ENCODE measurements at places on chromosomes 2 and 18.

GRCh38 chr2:204849892-204850291, 304.6 kb downstream of the PARD3B start:
- peak; percentile 17 for DNase-seq

- DNase-seq = no peak
These were observed 202.1 kb downstream of the RNF144A start for GRCh38 chr2:7119132-7119835.

GRCh38 chr18:63438181-63438580, 15.9 kb upstream of the VPS4B start:
- DNase-seq = no peak

GRCh38 chr2:16656784-16657391, 8.7 kb downstream of the CYRIA start:
- no peak for DNase-seq

DNA sequence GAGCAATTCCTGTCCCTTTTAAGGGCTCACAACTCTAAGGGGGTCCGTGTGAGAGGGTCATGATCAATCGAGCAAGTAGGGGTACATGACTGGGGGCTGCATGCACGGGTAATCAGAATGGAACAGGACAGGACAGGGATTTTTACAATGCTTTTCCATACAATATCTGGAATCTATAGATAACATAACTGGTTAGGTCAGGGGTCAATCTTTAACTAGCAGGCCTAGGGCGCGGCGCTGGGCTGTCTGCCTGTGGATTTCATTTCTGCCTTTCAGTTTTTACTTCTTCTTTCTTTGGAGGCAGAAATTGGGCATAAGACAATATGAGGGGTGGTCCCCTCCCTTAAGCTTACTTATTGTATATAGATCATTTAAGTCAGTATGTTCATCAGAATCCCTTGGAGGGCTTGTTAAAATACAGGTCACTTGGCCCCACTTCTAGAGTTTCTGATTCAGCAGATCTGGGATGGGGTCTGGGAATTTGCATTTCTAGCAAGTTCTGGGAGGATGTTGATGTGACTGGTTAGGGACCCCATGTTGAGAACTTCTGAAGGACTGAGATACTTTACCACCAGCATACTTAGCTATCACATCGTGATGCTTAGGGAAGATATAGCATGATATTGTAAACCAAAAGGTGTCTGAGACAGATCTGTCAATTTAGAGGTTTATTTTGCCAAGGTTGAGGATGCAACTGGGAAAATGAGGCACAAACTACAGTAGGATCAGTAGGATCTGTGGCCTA, 2.8 kb upstream of the INPP4A start:
- no peak for DNase-seq

- DNase-seq = no peak
These were observed 17.5 kb downstream of the NOSTRIN start for GRCh38 chr2:168819829-168820489.

- no peak for DNase-seq
These were observed 73.8 kb upstream of the NEUROD1 start for GRCh38 chr2:181754105-181754504.

DNA sequence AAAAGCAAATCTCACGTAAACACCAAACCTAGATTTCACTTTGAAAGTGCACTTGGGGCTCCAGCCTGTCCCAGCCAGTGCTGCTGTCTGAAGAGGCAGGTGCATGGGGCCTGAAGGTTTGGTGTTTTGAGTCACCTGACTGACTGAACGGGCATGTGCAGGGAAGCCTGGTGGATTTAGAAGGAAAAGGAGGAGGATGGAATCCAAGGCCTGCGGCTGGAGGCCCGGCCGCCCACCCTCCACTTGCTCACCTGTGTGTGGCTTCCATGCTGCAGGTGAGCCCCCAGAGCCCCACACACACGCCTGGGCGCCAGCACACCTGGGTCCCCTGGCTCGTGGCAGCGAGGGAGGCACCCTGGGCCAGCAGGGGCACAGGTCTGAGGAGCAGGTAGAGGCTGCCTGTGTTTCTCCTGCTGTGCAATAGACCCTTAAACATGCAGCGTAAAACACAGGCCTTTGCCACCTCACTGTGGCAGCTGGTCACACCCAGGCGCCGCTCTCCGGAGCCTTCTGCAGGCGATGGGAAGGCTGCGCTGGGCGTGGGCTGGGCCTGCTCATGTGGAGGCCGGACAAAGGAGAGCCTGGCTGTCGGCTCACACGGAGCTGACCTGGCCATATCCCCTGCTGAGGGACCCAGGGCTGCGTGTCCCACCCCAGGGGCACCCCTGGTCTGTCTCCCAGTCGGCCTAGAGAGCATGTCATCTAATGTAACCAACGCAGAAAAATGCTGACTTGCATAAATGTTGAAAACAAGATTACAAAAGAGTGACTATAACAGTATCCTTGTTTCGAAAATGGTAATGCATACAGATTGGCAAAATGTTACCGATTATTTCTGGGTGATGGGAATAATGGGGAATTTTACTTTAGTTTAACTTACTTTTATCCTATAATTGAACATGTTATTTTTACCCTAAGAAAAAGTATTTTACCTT, 71.3 kb downstream of the TMEM18 start:
- no peak for DNase-seq

DNA sequence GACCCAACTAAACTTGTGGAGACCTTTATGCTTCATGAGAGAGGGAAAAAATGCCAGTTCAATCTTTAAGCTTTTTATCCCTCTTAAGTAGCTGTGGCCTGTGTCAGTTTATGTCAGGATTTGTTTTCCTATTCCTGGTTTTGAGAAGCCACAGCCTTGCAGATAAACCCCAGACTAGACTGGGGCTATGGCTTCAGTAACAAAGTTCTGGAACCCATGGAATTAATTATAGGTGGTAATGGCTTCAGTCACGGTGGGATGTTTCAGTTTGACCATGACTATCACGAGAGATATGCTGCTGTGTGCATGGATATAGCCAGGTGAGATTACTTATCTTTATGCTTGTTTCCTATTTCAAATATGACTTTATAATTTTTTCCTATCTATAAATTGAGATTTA, 134.8 kb downstream of the RAPGEF4 start:
- DNase-seq = no peak

DNA sequence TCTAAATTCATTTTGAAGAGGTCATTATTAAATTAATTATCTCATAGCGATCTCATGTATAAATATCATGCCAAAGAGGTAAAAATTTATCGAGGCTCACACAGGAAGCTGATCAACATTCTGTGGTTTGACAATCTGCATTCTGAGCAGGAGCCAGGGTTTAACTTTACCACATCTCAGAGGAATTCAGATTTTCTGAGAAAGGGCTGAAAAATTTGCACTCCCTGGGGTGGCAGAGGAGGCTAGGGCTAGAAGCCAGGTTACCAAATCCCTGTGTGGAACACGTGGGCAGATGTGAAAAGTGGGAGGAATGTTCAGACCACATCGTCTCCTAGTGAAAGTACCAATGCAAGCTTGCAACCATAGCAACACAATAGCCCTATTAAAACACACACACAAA, 63.5 kb upstream of the CTLA4 start:
- DNase-seq = no peak

DNA sequence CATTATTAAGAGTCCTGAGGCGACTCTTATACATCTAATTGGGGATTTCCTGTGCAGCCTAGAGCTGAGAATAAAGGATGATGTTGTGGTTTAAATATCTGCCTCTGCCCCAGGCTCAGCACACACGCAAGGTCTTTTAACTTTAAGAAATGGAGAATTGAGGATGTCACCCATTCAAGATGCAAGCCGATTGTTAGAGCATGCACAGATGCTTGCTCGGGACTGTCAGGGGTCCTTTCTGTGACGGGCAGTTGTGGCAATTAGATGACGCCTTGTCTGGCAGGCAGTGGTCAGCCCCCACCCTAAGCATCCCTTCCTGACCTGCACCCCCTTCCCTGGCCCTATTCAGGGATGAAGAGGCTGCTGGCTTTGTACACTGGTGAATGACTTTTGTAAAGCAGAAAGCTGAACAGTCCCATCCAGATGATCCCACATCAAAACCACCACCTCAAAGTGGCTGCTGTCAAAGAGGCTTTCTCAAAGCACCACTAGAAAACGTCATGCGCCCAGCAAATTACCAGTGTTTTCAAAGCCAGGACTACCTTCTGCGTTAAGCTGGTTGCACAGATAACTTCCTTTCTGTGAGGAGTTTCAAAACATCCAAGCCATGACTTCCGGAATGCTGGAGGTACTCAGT, 23.7 kb downstream of the FAM178B start:
- no peak for DNase-seq

- no peak for DNase-seq
These were observed 631.8 kb upstream of the ID2 start for GRCh38 chr2:8049851-8050571.

DNA sequence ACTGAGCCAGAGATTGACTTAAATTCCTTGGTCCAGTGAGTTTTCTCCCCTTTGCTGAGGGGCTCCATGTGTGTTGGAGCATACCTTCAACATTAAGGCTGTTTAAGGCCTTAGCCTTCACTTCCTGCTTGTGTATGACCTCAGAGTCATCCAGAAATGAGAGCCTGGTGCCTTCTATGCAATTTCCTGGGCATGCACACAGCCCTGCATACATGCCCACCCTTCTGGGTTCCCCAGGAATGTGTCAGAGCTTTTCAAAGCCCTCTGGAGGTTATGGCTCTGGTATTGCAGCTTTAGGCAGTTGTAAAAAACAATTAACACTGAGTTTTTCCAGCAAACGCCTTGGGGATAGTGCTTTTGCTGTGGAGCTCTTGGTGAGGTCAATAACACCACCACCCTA, 16.7 kb downstream of the IL1R1 start:
- DNase-seq = no peak

- no peak for DNase-seq
These were observed 13.0 kb upstream of the SLC9A2 start for GRCh38 chr2:102606353-102606752.

GRCh38 chr18:62437235-62438017, 85.4 kb upstream of the ZCCHC2 start:
- DNase-seq = no peak

DNA sequence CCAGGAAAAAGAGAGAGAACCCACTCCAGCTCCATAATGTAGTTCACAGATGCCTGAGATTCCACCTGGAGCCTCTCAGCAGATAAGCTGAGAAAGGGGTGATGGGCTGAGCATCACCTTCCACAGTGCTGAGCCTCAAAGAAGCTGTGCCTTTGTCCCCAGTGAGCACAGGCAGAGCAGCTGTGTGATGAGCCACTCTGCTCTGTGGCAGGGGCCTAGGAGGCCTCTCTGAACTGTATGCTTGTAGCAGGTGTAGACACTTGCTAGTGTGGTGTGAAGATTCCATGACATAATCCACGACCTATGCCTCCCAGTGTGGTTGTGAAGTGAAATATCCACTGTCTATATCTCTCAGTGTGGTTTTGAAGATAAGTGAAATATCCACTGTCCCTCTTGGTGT, 70.4 kb upstream of the MGAT4A start:
- DNase-seq = no peak

GRCh38 chr2:64341461-64341860, 112.5 kb upstream of the LGALSL start:
- DNase-seq = no peak

- no peak for DNase-seq
These were observed 256.0 kb downstream of the BCL11A start for GRCh38 chr2:60297296-60298005.

GRCh38 chr2:26008851-26009566, 24.9 kb upstream of the RAB10 start:
- DNase-seq = no peak

GRCh38 chr2:207244971-207245925, 79.5 kb upstream of the KLF7 start:
- DNase-seq = no peak

DNA sequence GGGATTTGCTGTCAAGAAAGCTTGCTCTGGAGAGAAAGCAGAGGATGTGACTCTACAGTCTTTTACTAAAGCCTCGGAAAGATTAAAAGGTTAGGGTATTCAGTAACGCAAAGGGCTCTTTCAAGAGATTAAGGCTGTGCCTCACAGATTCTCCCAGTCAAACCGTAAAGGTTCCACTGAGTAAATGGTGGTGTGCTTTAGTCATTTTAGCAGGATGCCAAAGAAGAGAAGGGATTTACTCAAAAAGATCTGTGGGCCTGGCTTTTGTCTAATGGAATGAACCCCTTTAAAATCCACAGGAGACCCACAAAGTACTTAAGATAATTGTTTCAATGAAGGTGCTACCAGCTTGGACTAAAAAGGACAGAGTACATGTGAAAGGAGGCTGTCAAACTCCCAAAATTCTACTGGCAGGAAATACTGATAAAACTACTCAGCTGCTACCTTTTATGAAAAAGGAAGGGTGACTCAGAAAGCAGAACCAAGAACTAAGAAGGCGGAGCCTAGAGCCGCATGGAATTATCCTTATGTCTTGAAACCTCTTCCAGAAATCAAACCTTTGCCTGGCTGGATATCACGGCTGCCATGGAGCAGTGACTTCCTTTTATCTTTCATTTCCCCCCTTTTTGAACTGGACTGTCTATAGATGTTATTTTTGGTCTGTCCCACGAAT, 670.2 kb upstream of the ZEB2 start:
- no peak for DNase-seq

- DNase-seq = no peak
These were observed 15.9 kb upstream of the TPO start for GRCh38 chr2:1397350-1397749.

DNA sequence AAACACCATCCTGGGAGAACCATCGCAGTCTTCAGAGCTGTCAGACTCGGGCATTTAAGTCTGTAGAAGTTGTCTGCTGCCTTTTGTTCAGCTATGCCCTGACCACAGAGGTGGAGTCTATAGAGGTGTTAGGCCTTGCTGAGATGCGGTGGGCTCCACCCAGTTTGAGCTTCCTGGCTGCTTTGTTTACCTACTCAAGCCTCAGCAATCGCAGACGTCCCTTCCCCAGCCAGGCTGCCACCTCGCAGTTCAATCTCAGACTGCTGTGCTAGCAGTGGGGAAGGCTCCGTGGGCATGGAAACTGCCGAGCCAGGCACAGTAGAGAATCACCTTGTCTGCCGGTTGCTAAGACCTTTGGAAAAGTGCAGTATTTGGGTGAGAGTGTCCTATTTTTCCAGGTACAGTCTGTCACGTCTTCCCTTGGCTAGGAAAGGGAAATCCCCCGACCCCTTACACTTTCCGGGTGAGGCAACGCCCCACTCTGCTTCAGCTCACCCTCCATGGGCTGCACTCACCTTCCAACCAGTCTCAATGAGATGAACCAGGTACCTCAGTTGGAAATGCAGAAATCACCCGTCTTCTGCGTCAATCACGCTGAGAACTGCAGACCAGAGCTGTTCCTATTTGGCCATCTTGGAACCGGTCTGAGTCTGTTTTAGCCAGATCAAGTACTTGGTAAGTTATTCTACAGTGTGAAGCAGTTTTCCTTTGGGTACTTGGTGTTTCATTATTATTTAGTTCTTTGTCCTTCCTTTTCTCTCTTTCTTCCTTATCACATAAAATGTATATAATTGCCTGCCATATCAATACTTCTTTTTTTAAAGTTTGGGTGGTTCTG, 71.5 kb downstream of the CDC42EP3 start:
- DNase-seq = no peak

DNA sequence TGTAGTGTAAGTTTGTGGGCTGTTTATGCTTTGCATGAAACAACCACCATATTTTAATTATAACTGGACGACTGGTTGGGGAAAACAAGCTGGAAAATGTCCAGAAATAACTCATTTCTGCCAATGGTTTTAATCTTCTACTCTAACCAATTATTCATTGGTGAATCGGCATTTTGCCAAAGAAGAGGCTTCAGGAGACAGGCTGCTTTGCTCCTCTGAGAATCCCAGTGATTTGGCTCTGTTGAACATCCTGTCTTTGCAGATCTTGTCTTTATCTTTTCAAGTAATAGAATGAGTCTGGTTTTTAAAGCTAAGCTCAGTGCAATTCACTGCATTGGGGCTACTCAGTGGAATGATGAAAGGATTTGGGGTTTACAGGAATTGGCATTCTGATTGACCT, 109.6 kb downstream of the APOB start:
- no peak for DNase-seq

Data from NCI-H1048 (cell line).